ENCODE measurements at places on chromosomes 7 and 10. TPM values are rescaled to one million over a fixed set of nuclear protein-coding genes. Genes with fewer than 3 reads are reported as not detected.

DNA sequence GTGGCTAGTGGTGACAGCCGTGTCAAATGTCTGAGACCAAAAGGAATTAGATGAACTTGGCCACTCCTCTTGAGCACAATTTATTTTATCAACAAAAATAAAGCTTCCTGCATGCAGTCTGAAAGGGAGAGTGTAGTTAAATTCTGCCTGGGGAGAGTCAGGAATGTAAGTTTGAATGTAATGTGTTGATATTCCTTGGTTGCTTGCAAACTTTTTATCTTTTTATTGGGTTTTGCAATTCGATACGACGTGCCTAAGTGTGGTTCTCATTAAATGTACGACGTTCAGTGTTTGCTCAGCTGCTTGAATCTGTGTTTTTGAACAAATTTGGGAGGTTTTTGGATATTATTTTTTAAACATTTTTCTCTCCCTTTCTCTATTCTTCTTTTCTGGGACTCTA is 839.9 kb downstream of the CCSER2 start:
- DNase-seq: no peak

- no peak for DNase-seq
Measured at GRCh38 chr7:40659231-40659630, 524.4 kb downstream of the SUGCT start.

Gene PVRIG
- 2.7 TPM for total RNA-seq

Gene CCDC172
- not detected for total RNA-seq

DNA sequence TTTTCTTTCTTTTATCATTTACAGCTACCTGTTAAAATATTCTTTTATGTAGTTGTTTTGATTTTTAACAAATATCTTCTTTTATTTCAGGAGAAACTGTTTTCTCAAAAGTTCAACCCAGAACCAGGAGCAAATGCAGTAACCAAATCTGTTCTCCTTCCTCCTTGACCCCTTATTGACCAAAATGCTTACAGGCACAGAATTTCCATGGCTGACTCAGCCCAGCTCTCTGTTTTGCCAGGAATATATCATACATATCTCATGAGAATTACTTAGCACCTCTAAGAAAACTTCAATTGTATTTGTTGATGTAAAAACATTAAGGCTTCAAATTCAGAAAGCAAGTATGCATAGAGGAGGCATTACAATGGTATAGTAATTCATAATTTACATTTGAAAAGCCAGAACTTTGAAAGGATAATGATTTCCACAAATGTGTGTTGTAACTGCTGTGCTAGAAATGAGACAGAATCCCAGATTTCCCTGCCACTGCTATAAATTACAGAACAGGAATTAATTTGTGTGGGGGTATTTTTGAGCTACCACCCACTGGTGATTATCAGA is 2.2 kb downstream of the GSAP start:
- no peak for DNase-seq

Gene CYP17A1
- total RNA-seq: not detected

DNA sequence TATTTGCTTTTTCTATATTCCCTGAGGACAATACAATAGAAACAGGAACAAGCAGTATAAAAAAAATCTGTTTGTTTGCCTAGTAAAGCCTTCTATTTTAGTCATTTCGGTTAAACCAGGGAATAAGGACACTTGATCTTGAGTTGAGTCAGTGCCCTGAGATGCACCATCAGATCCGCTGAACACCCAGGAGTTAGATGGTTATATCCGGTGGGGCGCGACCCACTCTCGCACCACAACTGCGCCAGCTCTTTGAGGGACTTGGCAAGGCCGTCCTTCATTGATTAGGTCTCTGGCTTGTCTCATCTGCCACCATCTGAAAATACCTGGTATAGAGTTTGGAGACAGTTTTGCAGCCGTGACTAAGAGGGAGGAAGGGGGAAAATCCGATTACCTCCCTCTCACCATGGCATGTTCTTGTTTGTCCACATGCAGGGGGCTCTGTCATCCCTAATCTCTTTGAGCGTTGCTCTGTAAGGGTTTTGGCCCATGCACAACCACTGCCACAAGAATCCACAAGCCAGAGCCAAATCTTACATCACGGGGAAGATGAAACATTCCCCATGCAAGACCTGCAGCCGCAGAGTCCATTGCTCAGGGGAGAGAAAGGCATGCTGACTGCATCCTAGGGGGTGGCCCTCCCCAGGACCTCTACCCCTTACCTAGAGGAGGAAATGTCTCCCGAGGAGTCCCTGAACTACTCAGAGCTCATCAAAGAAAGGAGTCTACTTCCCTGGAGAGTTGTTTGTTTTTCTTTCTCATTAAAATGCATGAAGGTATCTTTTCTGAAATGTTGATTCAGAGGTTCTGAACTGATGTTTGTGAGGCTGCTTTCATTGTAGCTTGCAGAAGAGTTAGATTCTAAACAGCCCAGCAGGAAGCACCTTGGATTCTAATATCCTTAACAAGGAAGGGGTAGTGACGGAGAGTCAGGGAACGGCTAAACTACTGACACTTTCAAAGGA is 101.6 kb upstream of the FAM171A1 start:
- DNase-seq: no peak

DNA sequence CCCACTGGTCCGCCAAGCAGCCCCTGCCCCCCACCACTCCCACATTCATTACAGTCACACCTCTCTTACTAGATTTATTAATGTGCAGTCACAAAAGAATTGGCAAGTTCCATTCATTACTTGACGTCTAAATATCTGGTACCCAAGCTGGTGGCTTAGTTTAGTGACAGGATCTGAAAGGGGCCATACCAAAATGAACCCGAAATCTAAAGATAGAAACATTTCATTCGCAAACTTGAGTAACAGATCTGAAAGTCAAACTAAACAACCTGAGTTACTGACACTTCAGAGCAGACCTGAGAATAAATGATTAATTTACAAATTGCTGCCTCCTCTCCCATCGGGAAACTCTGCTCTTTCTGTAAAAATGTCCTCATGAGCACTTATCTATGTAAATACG is 53.4 kb downstream of the TNS3 start:
- no peak for DNase-seq

- no peak for DNase-seq
Measured at GRCh38 chr10:46558392-46559185, 2.1 kb upstream of the GPRIN2 start.

DNA sequence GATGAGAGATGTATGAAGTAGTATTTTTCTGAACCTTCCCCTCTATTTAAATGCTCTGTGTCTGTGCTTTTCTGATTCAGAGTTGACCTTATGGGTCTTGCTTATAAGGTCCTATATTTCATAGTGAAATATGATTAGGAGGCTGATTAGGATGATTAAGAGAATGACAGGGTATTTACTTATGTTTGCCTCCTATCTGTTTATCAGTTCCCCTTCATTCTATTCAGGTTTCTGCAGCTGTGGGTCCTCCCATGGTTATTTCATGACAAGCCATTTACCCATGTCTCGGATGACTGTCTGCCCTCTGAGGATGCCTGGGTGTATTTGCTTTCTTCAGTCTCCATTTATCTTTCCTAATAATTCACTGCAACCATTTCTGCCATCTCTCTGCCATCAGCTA is 16.9 kb downstream of the RPA3 start:
- DNase-seq: no peak

- peak; percentile 79 for DNase-seq
Measured at GRCh38 chr10:96017191-96017687, 26.1 kb upstream of the CCNJ start.

GRCh38 chr7:133601617-133602016 is 348.7 kb downstream of the EXOC4 start:
- DNase-seq: no peak

GRCh38 chr10:5106553-5106952 is 12.3 kb downstream of the AKR1C3 start:
- no peak for DNase-seq

DNA sequence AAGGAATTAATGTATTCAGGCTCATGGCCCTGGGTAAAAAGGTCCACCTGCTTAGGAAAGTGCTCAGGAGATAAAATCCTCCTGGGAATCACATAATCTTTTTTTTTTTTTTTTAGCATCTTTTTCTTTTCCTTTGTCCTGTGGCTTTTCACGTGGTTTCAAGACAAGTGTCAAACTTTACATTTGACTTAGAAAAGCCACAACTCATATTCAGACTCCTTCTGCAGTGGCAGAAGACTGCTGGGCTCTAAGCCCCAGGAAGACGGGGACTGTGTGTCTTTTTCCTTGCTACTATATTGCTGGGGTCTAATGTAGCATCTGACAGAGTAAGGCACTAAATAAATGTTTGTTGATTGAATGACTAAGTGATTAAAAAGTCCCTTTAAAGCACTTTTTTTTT is 127.5 kb upstream of the ANKRD1 start:
- no peak for DNase-seq

Gene MSMB
- not detected for total RNA-seq

DNA sequence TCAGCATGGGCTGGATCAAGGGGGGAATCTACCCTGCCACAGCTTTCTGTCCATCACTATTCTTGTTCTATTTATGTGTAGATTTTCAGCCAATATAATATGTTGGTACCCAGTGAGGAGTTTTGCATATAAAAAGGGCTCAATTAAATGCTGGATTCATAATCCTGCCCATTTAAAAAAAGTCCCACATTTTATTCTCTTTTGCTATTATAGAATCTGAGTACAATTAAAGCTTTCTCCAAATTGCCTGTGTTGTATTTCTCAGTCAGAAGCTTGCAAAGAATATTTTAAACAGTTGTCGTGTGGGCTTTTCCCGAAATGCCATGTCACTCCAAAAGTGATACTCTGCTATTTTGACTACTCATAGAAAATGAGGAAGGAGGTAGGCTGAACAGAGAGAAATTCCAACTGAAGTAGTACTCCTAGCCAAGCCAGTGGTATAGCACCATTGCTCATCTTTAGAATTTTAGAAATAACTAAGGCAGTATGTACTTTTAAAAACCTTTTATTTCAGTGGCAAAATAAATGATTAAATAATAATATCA is 108.3 kb upstream of the HDAC9 start:
- no peak for DNase-seq

DNA sequence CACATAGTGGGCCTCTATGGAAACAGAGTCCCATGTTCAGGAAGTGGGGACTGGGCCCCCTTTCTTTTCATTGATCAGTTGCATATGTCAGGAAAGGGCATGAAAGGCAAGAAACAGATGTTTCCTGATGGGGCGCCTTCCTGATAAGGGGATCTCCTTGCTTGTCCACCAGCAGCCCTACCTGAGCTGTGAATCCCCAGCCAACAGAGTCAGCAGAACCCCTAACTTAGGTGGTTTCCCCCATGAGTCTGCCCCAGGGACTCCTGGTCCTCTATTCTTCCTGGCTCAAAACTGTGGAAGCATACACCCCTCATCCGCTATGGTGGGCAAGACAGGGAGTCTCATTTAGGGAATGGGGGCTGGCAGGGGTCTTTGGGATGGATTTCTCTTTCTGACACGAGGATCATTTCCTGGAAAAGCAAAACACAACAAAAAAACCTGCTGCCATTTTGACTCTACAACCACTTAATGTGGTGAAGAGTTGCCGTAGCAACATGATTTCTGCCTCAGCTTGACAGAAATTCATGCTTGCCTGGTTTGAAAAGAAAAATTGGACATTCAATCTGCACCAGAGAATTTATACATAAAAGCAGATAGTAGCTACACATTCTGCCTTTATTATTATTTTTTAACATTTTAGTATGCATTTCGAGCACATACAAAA is 119.8 kb downstream of the SPAG6 start:
- DNase-seq: no peak

DNA sequence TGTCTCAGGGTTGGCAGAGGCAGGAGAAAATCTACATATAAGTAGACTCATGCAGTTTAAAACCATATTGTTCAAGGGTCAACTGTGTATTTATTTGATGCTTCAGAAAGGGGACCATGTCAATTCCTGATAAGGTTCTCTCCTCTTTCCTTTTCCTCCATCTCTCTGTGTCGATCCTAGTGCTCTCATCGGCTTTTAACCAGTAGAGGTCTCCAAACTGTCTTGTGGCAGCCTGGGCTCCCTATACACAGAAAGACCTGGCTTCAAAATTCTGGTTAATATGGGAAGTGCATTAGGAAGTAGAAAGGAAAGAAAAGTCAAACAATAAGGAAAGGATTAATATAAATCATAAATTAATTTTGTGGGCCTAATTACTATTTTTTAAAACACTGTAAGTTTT is 304.4 kb upstream of the C7orf33 start:
- no peak for DNase-seq

- no peak for DNase-seq
Measured at GRCh38 chr10:73134727-73135126, 24.5 kb downstream of the NUDT13 start.

- no peak for DNase-seq
Measured at GRCh38 chr7:155217634-155218033, 80.0 kb upstream of the INSIG1 start.

DNA sequence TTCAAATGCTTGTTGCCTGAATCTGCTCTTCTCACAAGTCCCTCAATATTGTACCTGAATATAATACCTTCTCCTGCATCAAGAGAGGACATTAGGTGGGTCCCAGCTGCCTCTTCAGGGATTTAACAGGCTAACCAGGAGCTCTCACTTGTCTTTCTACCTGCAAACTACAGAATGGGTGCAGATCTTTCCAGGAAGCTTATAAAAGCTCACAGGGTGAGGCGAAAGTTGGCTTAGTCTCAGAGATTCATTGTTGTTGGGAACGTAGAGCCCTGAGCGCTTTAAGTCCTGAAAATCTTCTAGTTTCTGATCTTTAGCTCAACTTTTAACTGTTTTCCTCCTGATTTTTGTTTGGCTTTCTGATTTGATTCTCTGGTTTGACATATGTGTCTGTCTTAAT is 25.0 kb downstream of the PLAU start:
- no peak for DNase-seq

DNA sequence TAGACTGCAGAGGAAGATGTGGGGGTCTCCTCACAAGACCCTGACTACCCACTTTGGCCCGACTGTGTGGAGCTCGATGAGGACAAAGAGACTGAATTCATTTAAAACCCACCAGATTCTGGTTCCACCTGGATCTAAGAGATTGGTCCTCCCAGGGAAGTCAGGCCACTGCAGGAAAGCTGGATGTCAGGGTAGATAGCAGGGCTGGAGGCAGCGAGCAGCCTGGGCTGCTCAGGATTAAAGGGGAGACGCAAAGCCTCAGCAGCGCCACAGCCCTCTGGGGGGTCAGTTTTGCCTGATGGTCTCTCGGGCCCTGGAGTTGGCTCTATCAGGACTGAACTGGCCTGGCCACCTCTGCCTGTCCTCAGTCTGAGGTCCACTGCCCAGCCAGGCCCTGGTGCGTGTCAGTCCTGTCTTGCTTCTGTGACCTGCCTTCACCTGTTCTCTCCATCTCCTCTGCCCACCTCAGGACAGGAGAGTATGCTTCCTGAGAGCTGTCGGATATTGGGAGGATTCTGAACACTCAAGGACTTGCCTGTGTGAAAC is 12.2 kb upstream of the KLRG2 start:
- no peak for DNase-seq

GRCh38 chr10:124453960-124454610 is 4.2 kb upstream of the NKX1-2 start:
- DNase-seq: no peak

GRCh38 chr7:13414181-13414580 is 575.3 kb downstream of the ETV1 start:
- no peak for DNase-seq

DNA sequence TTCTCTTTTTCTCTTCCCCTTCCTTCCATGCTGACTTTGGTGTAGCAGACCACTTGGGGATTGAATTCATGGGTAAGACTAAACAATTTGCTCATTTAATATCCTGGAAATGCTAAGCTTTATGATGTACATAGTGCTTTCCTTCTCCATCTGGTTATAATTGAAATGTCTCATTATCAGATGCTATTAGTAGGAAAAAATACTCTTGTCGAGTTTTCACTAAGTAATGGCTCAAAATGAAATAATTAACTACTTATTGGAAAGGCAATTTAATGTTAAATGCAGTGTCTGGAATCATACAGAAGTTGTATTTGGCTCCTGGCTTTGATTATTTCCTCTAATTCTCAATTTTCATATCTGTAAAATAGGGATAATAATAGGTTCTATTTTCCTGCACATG is 990.4 kb downstream of the NRG3 start:
- DNase-seq: no peak

- DNase-seq: no peak
Measured at GRCh38 chr7:4824120-4824775, 37.6 kb downstream of the PAPOLB start.

All from Karpas-422 (cell line).